ENCODE measurements at places on chromosomes 3 and 15.
A peak's percentile ranks its signal among the peaks of the same experiment; 100 is the strongest.

DNA sequence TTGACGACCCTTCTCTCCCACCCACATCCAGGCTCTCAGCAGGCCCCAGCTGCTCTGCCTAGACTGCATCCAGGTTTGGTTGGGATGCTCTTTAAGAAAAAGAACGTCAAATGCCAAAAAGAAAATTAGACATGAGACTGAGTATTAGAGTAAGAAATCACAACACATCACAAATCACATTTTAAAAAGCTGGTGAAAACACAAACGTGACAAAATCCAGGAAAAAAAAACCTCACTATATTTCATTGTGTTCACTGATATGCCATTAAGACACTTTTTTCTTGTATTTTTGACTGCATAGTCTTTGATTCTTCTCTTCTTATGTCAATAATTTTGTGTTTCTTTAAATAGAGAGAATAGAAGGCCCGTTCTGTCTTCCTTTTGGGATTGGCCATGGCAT is 243.7 kb downstream of the TLE3 start:
- peak; percentile 38 for DNase-seq

GRCh38 chr3:175457301-175457700 is 598.2 kb downstream of the NAALADL2 start:
- no peak for DNase-seq

DNA sequence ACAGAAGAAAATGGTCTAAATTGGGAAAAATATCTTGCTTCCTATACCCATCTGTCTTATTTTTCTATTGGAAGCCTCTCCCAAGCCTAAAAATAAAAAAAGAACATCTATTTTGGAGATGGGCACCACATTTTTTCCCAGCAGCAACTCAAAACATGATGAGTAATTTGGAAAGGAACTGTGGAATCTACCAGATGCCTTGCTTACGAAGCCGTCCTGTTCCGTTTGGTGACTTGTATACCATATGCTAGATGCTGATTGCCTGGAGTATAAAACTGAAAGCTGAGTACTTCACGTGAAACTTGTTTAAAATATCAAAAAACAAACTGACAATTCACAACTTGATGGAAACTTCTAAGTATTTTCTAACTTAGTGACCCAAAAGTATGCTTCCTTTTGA is 491.0 kb downstream of the ROBO2 start:
- peak; percentile 71 for DNase-seq

- DNase-seq, result no peak
These were observed 449.0 kb downstream of the NAALADL2 start for GRCh38 chr3:175308097-175308496.

DNA sequence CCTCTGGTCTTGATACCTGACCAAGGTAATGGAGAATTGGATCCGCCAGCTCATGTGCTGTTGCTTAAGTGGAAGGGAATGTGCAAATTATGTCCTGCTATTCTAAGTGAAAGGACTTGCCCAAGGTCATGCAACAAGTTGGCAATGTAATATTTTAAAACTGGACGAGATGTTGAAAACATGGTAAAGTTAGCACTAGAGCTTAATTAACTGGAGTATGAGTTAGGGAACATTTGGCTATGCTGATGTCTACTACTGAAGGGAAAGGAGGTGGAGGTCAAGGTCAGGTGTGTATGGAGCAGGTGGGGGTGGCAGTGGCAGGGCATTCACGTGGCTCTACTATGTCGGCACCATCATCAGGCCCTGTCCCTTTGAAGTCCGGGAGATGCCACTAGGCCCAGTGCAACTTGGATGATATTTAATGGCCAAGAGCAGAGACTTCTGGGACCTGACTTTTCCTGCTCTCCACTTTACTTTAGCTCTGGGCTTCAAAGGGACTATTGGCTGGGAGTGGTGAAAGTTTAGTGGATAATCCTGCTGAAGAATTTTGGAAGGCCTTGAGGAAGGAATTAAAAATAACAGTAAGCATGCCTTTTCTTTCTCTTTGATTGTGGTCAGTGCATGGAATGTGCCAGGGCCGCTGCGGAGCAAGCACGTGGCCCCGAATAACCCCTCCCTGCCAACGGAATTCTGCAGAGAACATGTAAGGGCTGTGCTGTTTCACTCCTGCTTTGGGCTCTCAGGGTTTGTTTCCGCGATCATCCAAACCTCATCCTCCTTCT is 14.9 kb downstream of the SMAD3 start:
- peak; percentile 90 for DNase-seq

- DNase-seq, result no peak
These were observed 428 bp downstream of the LYSMD4 start for GRCh38 chr15:99732751-99733267.

GRCh38 chr3:100048248-100048647 is 66.1 kb downstream of the FILIP1L start:
- DNase-seq, result no peak

DNA sequence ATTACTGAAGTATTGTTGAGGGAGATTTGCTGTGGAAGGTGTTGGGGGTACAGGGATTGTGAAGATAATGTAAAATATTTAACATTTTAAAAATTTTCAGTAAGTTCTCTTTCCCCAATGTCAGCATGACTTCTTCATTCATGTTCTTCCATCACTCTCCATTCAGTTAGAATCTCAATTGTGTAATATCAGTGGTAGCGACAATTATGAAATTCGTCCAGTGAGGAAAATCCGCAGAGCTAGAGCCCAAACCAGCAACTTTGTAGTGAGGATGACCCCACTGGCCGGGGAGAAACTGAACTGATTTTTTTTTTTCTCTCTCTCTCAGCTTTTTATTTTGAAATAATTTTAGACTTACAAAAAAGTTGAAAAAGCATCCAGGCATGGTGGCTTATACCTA is 171.7 kb downstream of the PGPEP1L start:
- DNase-seq, result no peak
